ENCODE measurements at places on chromosomes 5 and 9.

GRCh38 chr5:122120957-122121356, 8.4 kb upstream of the ZNF474 start:
- no peak for DNase-seq

DNA sequence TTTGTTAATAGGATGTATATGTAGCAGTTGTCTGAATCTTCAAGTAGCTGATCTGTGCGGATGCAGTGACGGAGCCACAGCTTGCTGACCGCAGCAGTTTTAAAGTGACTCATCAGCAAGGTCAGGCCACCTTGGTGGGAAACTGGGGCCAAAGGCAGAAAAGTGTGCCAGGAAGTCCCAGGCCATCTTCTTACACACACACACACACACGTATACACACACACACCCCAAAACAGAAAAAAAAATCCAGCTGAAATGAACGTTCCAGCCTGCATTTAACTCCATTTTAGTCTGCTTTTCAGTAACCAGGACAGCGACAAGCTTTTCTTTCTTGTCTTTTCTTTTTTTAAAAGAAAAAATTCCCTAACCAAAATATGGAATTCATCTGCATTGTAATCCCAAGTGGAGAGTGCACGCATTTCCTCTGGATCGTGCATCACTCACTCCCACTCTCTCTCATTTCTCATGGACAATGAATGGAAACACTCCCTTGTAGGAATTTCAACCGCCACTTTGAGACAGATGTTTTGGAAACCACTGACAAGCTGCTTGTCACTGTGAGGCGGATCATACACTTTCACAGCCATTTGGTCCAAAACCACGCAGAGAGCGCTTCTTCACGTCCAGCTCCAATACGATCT, 103.9 kb downstream of the LHFPL2 start:
- DNase-seq = no peak

GRCh38 chr5:64688965-64689364, 1.3 kb upstream of the SHISAL2B start:
- no peak for DNase-seq

GRCh38 chr5:149044453-149045088, 18.3 kb downstream of the SH3TC2 start:
- DNase-seq = no peak

DNA sequence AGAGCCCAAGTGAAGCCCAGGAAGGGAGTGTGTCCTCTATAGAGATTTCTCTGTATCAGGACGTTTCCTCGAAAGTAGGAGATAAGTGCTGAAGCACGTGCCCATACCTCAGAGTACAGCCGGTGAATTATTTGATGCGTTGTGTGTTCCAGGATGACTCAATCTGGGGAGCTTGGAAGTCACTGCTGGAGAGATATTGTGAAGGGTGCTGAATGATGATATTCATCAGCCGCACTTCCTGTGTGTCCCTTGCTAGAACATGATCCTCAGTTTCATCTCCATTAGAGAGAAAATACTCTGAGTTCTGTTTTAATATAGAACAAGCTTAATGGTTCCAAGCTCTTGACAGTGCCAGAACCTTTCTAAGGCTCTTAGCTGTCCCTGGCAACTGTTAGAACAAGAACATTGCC, 402.3 kb upstream of the ADAMTSL1 start:
- no peak for DNase-seq

- DNase-seq = peak; percentile 59
Measured at GRCh38 chr9:16571127-16571802, 299.2 kb downstream of the BNC2 start.

DNA sequence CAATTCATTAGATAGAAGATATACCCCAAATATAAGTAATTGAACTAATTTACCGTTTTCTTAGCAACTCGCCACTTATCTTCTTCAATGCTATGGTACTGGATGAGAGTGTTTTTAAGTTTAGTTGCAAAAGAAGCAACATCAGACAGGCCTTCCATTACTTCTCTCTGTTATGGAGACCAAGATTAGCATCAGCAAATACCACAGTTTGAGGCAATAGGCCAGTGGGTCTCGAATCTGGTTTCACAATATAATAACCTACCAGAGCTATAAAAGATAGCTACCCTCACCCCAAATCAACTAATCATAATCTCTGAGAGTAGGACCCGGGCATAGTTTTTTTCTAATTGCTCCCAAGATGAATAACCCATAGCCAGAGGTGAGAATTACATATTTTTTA, 5.1 kb downstream of the STARD4 start:
- no peak for DNase-seq

GRCh38 chr5:32458880-32459495, 14.4 kb upstream of the ZFR start:
- no peak for DNase-seq

GRCh38 chr9:101409079-101409477, 10.4 kb downstream of the ZNF189 start:
- peak; percentile 15 for DNase-seq

DNA sequence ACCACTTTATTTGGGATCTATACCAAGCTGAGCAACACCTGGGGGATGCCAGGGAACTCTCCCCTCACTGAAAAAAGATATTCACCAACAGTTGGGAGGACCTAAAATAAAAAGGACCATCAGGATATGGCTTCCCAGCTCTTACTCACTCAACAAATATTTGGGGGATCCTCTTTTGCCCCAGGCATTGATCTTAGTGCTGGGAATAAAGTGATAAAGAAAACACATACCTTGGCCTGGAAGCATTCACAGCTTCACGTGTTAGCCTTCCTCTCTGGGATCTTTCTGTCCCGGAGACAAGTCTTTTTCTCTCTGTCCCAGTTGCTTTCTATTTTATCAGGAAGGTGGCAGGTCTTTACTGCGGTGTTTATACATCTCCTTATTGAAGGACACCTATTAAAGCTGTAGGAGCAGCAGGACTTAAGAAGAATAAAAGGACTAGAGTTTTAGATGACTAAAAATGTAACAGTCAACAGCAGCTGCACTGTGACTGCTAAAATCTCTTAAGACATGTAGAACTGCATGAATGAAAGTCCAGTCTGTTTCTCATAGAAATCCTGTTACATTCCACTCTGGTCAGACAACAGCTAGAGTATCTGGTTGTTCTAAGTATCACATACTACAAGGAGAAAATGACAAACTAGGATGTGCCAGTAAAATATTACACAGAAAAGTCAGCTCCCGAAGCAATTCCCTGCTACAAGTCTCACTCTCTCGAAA, 90.0 kb upstream of the ITGA2 start:
- no peak for DNase-seq

- DNase-seq = no peak
Measured at GRCh38 chr5:154076240-154076922, 37.6 kb downstream of the MFAP3 start.

GRCh38 chr9:69176471-69177171, 2.5 kb downstream of the TJP2 start:
- DNase-seq = no peak

DNA sequence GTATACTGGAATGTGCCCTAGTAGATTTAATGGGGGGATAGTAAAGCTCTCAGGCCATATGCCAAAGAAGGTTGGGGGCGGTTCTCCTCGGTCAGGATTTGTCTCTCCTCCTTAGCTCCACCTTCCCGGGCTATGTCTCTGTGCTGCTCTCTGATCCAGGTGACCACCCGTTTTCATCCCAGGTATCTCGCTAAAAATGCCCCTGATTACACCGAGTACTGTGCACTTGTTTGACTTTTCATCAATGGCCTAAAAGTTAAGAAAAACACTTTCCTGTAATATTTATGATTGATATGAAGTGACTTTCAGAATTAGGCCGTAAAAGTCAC, 724 bp downstream of the NDUFS6 start:
- peak; percentile 47 for DNase-seq

DNA sequence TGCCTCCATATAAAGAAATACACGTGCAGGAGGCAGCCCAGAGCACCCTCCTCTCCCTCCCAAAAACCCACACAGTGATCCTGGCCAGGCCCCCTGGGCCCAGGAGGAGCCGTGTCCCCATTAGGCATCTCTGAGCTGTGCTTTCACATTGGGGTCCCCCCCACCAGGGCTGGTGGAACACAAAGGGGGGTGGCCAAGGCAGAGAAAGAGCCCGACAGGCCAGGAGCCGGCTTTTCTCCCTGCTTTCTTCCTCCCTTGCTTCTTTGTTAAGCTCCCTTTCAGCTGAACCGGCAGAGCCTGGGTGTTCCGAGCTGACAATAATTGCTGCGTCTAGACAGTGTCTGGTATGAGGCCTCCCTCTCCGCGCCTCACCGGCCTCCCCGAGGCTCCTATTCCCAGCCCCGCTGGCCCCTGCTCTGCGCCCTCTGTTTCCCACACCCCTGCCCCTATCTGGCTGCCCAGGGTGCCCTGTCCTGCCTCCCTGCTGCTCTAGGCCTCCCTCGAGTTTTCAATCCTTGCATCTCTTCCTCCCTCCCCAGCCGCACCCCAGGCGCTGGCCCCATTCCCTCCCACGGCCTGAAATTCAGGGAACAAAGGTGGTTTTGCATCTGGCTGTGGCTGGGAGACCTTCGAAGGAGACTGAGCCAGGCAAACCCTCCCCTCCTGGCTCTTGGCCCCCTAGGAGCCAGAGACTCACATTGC, 120.6 kb downstream of the C9orf50 start:
- no peak for DNase-seq

DNA sequence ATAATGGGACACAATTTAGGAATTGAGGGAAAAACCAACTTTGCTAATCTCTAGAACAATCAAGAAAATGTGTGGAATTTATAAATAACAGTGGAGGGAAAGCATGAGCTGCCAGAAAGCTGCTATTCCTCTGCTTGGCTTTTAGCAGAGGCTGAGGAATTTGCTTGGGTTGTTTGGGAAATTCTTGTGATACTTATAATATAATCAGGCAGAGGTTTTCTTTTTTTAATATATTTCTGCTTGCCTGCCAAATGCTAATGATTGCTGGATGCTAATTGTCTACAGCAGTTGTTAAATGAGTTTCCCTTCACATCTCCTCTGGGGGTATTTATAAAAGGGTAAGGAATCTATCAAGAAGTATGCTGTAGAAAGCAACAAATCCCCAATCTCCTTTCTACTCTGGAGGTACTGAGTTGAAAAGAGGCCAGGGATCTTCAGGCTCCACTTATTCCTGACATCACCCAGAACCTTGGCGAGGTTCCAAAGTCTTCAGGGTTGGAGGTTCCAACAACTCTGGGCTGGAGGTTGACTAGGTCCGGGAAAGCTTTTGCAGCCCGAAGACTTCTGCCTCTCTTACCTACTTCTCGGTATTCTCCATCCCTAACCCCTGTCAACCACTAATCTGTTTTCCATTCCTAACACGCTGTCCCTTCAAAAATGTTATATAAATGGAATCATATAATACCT, 60.4 kb upstream of the TMED7 start:
- peak; percentile 31 for DNase-seq

GRCh38 chr5:169298193-169298592, 2.7 kb downstream of the SLIT3 start:
- no peak for DNase-seq

DNA sequence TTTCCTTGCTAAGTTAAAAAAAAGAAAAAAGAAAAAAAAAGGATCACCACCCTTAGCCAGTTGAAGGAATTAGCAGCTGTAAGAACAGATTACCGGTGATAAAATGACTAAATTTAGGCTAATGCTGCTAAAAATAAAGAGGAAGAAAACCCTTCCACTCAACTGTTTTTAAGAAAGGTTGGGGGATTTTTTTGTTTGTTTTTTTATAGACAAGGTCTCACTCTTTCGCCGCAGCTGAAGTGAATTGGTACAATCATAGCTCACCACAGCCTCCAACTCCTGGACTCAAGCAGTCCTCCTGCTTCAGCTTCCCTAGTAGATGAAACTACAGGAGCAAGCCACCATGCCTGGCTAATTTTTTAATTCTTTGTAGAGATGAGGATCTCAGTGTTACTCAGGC, 101.7 kb downstream of the SNCAIP start:
- no peak for DNase-seq

- DNase-seq = no peak
Measured at GRCh38 chr5:24767086-24767485, 122.3 kb upstream of the CDH10 start.

Measured in NCI-H2171 treated with DMSO at 0.1 percent for 48 hours (cell line).